Articular chondrocyte of knee joint (primary cell): ENCODE measurements at places on chromosomes 7 and 10. TPM values are rescaled to one million over a fixed set of nuclear protein-coding genes. Genes with fewer than 3 reads are reported as not detected.

The POMZP3 gene
- 8.2 and 9.3 TPM in 2 replicates for total RNA-seq

The TRIL gene
- total RNA-seq, result 0.13 and 0.22 TPM in 2 replicates

The TRPV5 gene
- not detected in 2 replicates for total RNA-seq

The CYP3A7 gene
- total RNA-seq, result 0.32 TPM in 1 of 2 replicates, not detected in the other

The CYTH3 gene
- total RNA-seq, result 63.0 and 76.9 TPM in 2 replicates

The PTN gene
- total RNA-seq, result 3.0 and 8.8 TPM in 2 replicates

The MRPS33 gene
- 34.4 and 41.2 TPM in 2 replicates for total RNA-seq

The VPS37D gene
- 2.7 and 4.3 TPM in 2 replicates for total RNA-seq

The HOGA1 gene
- total RNA-seq, result 5.0 and 6.5 TPM in 2 replicates

The TEX47 gene
- total RNA-seq, result not detected in 2 replicates

The ZNF853 gene
- 0.86 and 4.8 TPM in 2 replicates for total RNA-seq

The HTR7 gene
- under 0.01 and 0.11 TPM in 2 replicates for total RNA-seq

The PCGF6 gene
- total RNA-seq, result 18.6 and 20.0 TPM in 2 replicates

The NACAD gene
- 1.9 and 2.5 TPM in 2 replicates for total RNA-seq

The MSS51 gene
- 2.5 and 3.1 TPM in 2 replicates for total RNA-seq

The DKK1 gene
- 17.5 and 90.9 TPM in 2 replicates for total RNA-seq

The CALHM3 gene
- 0.11 TPM in 1 of 2 replicates, not detected in the other for total RNA-seq

The NXPH1 gene
- not detected in 2 replicates for total RNA-seq

The GBX1 gene
- total RNA-seq, result not detected in 2 replicates

The ZNF212 gene
- total RNA-seq, result 4.8 and 6.2 TPM in 2 replicates

The JMJD1C gene
- total RNA-seq, result 83.1 and 102 TPM in 2 replicates

The H2BK1 gene
- not detected in 2 replicates for total RNA-seq

The FOXI2 gene
- total RNA-seq, result not detected in 2 replicates

The GRID1 gene
- not detected in 2 replicates for total RNA-seq

The PLEKHS1 gene
- not detected in 2 replicates for total RNA-seq

The SPDYE9 gene
- total RNA-seq, result under 0.01 TPM in 1 of 2 replicates, not detected in the other

The ZNF425 gene
- 7.0 and 7.4 TPM in 2 replicates for total RNA-seq

The IL6 gene
- 21.2 and 33.1 TPM in 2 replicates for total RNA-seq

The NPFFR1 gene
- total RNA-seq, result not detected in 2 replicates

The GPER1 gene
- 18.0 and 19.6 TPM in 2 replicates for total RNA-seq

The SFTPD gene
- total RNA-seq, result 0.32 and 0.39 TPM in 2 replicates

The PPP1R17 gene
- not detected in 2 replicates for total RNA-seq

The C7orf57 gene
- total RNA-seq, result under 0.01 TPM in 1 of 2 replicates, not detected in the other

The TMEM236 gene
- 0.22 and 0.26 TPM in 2 replicates for total RNA-seq

The FAM13C gene
- total RNA-seq, result 7.9 and 10.7 TPM in 2 replicates

The MARCHF5 gene
- total RNA-seq, result 19.5 and 25.1 TPM in 2 replicates

The ITPRIP gene
- total RNA-seq, result 20.8 and 31.8 TPM in 2 replicates

The SMO gene
- 22.2 and 22.3 TPM in 2 replicates for total RNA-seq

The COL17A1 gene
- 0.13 and 0.76 TPM in 2 replicates for total RNA-seq

The GIMAP5 gene
- total RNA-seq, result not detected in 2 replicates

The RSPH10B gene
- total RNA-seq, result 0.11 and 0.13 TPM in 2 replicates

The ACTL6B gene
- total RNA-seq, result 0.11 TPM in 1 of 2 replicates, not detected in the other

The FANK1 gene
- 4.0 and 4.8 TPM in 2 replicates for total RNA-seq

The AKR1C8 gene
- total RNA-seq, result 0.22 TPM in 1 of 2 replicates, not detected in the other

The NPC1L1 gene
- total RNA-seq, result under 0.01 TPM in 1 of 2 replicates, not detected in the other

The ADAMTS14 gene
- 0.86 and 0.91 TPM in 2 replicates for total RNA-seq

The ANXA8 gene
- total RNA-seq, result 0.22 and 0.39 TPM in 2 replicates

The MGMT gene
- 7.9 and 27.3 TPM in 2 replicates for total RNA-seq

The PALD1 gene
- 1.8 and 4.3 TPM in 2 replicates for total RNA-seq

The FAM25C gene
- total RNA-seq, result not detected in 2 replicates

The OR2A5 gene
- not detected in 2 replicates for total RNA-seq

The NKX1-2 gene
- total RNA-seq, result not detected in 2 replicates

The DOCK1 gene
- total RNA-seq, result 78.9 and 102 TPM in 2 replicates

The C10orf62 gene
- total RNA-seq, result 0.32 and 0.52 TPM in 2 replicates

The CYREN gene
- 40.8 and 41.2 TPM in 2 replicates for total RNA-seq

The GPR158 gene
- total RNA-seq, result 0.11 and 0.13 TPM in 2 replicates
